ENCODE measurements at places on chromosomes 3 and 15. TPM values are rescaled to one million over a fixed set of nuclear protein-coding genes. Genes with fewer than 3 reads are reported as not detected.

Gene SPINK8
- polyA plus RNA-seq: not detected

Gene GCNT3
- polyA plus RNA-seq: not detected

Gene A4GNT
- not detected for polyA plus RNA-seq

Gene ABHD10
- polyA plus RNA-seq: 22.1 TPM

Gene PPP1R14D
- 0.19 TPM for polyA plus RNA-seq

Gene MLF1
- 0.91 TPM for polyA plus RNA-seq

Gene HRG
- polyA plus RNA-seq: not detected

Gene SLC15A2
- 16.9 TPM for polyA plus RNA-seq

- no peak for DNase-seq
Observed at GRCh38 chr3:98784666-98785600, 21.8 kb downstream of the ST3GAL6 start.

DNA sequence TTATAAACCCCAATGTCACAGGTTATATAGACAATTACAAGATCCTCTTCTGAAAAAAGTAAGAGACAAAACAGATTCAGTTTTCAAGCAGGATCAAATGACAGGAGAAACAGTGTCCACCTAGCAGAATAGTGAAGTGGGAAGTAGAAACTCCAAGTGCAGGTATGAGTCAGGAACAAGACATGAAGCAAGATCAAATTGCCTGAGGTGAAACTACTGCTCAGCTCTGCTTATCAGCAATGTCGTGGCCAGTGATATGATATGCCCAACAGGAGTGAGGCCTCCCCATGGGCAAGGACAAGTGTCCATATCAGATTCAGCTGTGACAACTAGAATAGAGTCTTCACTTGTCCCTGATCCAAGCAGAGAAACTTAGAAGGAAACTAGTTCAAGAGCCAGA, 100.0 kb downstream of the ZMAT3 start:
- no peak for DNase-seq

GRCh38 chr3:186307594-186308221, 54.3 kb downstream of the DGKG start:
- peak; percentile 27 for DNase-seq

DNA sequence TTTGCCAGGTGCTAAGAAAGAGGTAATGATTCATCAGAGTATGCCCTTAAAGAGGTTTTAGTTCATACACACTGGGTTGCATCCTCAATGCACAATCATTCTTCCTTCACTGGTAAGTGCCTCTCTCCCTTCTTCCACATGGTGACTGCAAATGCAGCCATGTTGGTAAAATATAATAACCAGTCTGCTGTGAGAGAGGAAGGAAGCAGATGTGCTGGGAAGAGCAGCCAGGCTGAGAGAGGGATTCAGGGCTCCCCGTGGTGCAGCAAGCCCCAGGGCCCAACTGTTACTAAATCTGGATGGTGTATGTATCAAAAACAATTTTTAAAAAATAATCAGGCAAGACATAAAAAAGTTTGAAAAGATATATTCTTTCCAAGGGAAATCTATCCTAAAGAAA, 498.1 kb downstream of the MAGI1 start:
- DNase-seq: no peak

DNA sequence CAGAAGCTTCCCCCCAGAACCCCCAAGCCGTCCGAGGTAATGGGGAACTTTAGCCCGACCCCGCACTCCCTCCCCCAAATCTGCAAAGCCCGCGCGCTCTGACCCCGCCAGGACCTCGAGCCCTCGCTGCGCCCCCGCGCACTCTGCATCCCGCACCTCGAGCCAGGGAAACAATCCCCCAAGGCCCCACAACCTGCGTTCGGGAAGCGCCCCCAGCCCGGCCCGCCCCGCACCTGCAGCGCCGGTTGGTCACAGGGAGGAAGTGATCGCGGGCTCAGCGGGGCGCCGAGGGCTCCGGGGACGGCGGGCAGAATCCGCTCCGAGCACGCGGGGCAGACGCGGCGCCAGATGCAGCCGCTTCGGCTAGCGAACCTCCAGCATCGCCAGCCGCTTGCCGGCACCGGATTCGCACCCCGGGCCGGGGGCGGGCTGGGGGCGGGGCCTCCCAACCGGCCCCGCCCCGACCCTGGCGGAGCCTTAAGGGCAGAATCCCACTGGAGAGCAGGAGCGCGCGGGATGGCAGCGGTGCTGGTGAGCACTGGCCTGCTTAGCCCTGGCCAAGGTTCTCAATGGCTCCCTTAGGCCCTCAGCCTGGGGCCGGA, at the start of gene CAMKV:
CAMKV (minus strand) TSS at position 382 of the 602 bp plus-strand sequence. CDS start 7,518 bp downstream, outside the sequence.
- peak; percentile 58 for DNase-seq

DNA sequence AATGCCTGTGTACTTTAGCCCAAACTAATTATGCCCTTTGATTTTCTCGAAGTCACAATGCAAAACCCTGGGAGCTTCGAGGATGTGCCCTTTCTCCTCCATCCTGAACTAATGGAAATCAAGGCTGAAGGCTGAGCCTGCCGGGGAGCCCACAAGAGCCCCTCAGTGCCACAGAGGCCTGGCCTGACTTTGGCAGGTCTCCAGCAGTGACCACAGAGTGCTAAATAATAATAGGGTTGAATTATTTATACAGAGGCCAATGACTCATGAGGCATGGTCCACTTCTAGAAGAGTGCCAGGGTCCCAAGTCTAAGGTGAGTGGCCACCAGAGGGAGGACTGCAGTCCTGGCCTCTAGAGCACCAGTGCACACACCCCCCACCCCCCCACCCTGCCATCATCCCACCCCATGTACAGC, 19.1 kb upstream of the GLCE start:
- DNase-seq: no peak

DNA sequence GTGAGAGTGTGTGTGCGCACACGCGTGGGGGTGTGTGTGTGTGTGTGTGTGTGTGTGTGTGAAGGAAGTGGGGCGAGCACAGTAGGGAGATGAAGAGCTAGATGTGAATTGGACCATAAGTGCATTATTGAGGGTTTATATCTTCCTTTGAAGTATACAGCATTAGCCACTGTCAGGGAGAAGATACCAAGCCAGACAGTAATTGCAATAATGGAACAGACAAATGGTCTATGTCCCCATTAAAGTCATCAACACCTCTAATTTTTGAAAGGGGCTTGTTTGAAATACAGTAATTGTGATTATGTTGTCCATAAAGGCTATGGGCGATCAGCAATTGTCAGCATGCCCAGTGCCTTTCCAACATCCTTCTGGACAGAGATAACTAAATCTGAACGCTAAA, 429.2 kb upstream of the NR2F2 start:
- DNase-seq: no peak

GRCh38 chr3:35665390-35666055, 26.2 kb downstream of the ARPP21 start:
- no peak for DNase-seq

DNA sequence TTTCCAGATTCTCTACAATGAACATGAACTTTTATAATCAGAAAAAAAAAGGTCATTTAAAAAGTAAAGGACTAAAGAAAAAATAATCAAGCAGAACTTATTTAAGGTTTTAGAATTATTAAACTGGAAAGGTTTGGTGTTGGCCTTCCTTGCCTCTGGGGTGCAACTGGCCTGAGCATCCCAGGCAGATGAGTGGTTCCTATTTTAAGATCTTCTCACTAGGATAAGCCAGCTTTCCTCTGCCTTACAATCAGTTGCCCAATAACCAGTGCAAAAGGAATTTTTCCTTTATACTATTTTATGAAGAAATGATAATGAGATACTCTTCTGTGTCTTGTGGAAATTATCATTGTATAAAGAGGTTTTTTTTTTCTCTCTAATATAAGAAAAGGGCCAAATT, 56.6 kb downstream of the SEC22A start:
- no peak for DNase-seq

- DNase-seq: peak; percentile 91
Observed at GRCh38 chr15:63191895-63192618, 2.7 kb downstream of the RAB8B start.

- DNase-seq: peak; percentile 58
Observed at GRCh38 chr15:90660195-90660998, 56.7 kb upstream of the BLM start.

GRCh38 chr3:183266454-183266853, 13.4 kb downstream of the B3GNT5 start:
- DNase-seq: no peak

DNA sequence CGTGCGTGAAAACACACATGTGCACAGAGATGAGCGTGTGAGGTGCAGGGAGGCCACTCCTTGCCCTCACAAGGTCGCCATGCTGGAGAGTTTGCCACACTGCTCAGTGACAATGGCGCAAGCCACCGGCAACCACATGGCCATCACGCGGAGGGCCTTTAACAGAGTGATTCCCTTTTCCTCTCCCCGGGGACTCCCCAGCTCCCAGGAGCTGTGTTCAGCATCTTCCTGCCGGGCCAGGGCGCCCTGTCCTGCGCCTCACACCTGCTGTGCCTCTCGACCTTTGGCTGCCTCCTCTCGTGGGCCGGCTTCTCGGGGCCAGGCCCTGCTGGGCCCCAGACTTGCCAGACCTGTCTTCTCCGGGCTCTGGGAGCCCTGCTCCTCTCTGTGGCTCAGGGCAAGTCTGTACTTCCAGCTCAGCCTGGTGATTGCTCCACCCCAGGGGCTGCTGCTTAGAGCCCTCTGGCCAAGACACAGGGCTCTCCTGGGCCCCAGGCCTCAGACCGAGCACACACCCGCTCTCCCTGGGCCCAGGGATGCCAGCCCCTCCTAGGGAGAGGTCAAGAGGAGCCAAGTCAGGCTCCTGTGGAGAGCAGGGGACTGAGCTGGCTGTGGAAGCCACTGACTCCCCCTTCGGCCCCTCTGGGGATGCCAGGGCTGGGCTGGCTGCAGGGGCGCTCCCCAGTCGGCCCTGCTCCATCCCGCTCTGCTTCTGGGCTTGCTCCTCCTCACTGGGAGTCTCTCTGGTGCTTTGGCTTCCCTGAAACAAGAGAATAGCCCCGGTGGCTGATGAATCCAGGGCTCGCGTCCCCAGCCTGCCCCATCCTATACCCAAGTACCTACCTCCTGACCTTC, 5.6 kb downstream of the CCDC9B start:
- no peak for DNase-seq

DNA sequence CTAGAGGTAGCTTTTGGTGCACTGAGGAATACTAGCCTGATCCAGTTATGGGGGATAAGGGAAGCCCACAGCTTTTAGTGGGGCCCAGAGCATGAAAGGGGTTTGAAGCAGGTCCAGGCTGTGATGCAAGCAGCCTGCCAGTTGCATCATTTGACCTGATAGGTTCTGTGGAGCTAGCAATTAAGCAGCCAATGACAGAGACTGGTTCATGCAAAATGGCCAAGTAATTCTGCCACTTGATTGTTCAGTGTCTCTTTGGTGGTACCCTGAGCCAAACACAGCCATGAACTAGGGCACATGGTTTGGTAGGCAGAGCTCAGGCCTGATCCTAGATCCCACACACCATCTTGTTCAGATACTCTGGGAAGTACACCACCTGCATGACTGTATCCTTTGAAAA, 91.0 kb upstream of the PRR23C start:
- DNase-seq: no peak

Measured in B cell (primary cell).